NCI-H446 (cell line): ENCODE measurements at places on chromosomes 3 and 15.
A peak's percentile ranks its signal among the peaks of the same experiment; 100 is the strongest.

DNA sequence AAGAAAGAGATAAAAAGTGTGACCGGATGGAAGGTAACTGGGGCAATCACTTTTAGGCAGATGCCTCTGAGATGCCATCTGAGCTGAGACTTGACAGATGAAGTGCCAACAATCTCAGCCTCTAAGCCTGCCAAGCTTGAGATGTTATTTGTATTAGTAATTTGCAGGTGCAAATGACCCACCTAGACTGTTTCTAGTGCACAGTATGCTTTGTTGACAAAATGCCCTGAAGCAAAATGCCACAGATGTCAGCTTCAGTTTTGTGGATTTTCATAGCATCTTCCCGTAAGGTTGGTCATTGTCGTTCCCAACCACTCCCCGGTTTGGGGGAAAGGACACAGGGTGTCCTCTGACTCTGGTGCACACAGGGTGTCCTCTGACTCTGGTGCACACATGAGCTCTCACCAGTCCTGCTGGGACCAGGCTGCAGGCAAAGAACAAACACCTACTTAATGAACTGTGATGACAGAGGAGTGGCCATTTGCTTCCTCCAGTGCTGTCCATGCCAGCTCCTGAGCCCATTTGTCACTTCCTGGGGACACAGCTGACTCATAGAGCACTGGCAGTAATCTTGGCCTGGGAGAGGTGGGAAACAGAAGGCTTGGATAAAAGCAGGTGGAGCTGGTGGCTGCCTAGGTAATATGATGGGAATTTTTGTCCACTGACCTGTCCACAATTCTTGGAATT lies 16.7 kb upstream of the PPP1R2 start:
- no peak for DNase-seq

GRCh38 chr15:96320107-96320506 lies 10.4 kb upstream of the NR2F2 start:
- no peak for DNase-seq

GRCh38 chr15:52737720-52738119 lies 52.4 kb downstream of the ONECUT1 start:
- DNase-seq: no peak

- no peak for DNase-seq
Measured at GRCh38 chr15:70560617-70561328, 202.6 kb downstream of the UACA start.

DNA sequence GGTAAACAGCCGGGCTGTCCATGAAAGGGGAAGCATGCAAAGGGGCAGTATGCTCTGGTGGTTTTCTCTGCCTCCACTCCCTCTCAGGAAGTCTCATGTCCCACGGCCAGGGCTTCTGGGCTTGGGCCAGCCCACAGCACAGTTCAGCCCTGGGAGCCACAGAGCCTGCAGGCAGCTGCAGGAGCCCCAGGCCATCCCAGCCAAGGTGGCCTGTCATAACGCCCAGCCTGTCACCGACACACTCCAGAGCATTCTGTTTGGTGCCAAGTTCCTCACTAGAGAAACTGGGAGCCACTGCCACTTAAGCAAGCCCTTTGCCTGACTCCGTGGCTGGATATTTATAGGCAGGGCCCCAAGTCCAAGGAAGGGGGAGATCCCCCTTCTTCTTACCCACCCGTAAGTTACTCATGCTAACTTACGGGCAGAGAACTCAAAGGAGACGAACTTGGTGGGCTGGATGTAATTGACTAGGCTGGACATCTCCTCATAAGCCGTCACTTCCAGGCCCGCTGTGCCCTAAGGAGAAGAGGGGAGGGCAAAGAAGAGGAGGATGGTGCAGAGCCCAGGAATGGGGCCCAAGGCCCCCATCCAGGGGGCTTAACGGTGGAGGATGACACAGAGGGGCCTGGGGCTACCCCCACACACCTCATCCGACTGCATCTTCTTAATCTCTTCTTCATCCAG lies 11.7 kb downstream of the PLCB2 start:
- no peak for DNase-seq

DNA sequence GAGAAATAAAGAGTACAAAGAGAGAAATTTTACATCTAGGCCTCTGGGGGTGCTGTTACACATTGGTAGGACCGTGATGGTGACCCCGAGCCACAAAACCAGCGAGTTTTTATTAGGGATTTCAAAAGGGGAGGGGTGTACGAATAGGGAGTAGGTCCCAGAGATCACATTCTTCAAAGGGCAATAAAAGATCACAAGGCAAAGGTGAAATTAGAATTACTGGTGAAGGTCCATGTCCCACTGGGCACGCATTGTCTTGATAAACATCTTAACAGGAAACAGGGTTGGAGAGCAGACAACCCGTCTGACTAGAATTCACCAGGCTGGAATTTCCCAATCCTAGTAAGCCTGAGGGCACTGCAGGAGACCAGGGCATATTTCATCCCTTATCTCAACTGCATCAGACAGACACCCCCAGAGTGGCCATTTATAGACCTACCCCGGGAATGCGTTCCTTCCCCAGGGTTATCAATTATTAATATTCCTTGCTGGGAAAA lies 4.3 kb downstream of the IRAK2 start:
- no peak for DNase-seq

DNA sequence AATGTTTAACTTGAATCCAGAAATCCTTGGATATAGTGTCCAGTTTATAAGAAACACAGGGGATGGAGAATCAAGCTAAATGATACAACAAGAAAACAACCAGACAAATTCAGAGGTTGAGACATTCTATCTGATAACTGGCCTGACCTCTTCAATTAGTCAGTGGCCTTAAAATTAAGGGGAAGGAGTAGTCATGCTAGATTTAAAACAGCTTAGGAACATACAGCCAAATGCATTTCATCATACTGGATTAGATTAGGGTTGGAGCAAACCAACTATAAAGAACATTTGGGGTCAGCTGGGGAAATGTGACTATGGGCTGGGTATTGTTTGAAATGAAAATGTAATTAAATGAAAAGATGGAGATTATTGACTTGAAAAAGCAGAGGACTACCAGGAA lies 53.3 kb downstream of the PPARG start:
- no peak for DNase-seq

- DNase-seq: no peak
Measured at GRCh38 chr3:12446298-12446697, 38.0 kb upstream of the TSEN2 start.

GRCh38 chr3:16816048-16816780 lies 68.5 kb upstream of the PLCL2 start:
- DNase-seq: no peak

DNA sequence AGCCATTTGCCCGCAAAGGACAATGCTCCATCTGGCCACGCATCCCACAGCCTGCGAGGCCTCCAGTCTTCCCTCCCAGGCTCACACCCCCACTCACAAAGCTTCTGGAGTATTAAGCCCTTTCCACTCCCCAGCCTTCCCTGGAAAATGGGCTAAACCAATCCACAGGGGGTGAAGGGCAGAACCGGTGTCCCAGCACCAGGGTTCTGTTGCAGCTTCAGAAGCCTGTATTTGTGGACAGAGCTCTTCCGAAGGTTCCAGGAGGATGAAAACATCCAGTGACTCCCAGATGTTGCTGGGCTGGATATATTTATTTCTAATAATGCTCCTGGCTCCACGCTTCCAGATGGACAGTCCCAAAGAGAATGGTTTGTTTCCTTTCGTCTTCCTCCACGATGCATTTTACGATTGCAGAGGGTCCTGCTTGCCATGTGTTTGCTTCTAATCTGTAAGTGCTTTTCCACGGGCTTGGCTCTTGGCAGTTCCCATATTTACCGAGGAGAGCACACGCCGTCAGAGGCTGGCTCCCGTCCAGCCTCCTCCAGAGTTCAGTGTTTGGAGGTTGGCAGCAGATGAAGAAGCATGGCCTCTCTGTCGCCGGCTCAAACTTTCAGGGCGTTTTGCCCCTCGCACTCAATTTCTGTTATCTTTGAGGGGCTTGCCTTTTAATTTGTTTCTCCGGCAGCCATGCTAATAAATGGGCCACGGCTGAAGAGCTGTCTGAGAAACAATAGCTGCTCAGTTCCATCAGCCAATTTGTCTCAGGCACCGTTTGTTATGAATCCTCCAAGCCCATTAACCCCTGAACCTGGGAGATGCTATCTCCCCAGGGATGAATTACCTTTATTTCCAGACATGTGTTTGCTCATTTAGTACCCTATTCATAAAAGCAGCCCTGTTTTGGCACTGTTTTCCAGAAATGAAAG lies 367.9 kb upstream of the PROK2 start:
- DNase-seq: peak; percentile 29

- DNase-seq: no peak
Measured at GRCh38 chr3:138902171-138902570, 44.8 kb downstream of the FOXL2 start.

- DNase-seq: no peak
Measured at GRCh38 chr15:35491999-35492398, 54.0 kb downstream of the DPH6 start.

- DNase-seq: no peak
Measured at GRCh38 chr3:126355777-126356372, 1.3 kb downstream of the KLF15 start.

GRCh38 chr3:148922467-148922866 lies 57.4 kb downstream of the CPA3 start:
- DNase-seq: no peak

DNA sequence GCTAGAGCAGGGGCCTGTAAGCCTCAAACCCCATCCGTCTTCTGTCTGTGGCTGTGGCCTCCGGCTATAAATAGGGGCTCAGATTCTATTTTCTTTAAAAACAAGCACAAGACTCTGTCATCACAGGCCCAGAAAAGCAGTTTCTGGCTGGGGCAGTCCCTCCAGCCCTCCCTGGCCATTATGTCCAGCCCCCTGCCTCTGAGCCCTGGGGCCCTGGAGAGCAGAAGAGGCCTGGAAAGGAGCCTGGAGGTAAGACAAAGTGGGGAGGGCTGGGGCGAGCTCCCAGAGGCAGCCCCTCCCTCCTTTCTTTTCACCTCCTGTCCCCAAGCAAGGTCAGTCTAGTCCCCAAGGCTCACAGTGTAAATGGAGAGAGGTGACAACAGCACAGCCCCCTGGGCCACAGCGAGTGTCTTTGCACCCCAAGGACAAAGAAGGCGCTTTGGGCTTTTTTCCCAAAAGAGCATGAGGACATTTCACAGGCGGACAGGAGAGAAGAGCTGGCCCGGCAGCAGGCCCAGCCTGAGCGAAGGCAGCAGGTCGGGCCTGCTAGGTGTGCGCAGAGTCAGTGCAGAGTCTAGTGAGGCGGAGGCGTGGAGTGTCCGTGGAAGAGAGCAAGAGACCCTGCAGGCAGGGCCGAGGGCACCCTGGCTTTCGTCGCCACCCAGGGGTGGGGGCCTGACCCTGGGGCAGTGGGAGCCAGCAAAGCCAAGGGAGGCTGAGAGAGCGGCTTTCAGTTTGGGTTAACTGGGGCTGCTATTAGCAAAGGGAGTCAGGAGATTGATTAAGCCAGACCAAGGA lies 188.3 kb downstream of the TBC1D2B start:
- DNase-seq: no peak

- no peak for DNase-seq
Measured at GRCh38 chr3:179953993-179954870, 82.5 kb downstream of the PEX5L start.

- DNase-seq: no peak
Measured at GRCh38 chr3:184322731-184323487, 8.5 kb downstream of the EIF4G1 start.

DNA sequence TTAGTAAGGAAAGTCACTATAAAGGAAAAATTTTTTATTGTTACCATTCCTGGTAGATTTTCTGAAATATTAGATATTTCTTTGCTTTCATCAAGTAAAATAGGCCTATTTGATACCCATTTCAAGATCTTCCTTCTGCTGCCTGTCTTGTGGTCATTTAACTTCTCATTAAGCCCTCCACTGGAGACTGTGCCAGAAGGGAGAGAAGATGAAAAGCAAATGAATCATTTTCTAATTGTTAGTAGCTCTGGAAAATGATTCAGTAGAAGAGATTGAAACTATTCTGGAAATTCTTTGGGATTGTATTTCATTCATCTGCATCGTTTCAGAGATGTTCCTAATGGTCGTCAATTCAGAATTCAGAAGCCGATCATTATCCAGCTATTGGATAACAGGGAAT lies 3.2 kb downstream of the KCTD6 start:
- no peak for DNase-seq

DNA sequence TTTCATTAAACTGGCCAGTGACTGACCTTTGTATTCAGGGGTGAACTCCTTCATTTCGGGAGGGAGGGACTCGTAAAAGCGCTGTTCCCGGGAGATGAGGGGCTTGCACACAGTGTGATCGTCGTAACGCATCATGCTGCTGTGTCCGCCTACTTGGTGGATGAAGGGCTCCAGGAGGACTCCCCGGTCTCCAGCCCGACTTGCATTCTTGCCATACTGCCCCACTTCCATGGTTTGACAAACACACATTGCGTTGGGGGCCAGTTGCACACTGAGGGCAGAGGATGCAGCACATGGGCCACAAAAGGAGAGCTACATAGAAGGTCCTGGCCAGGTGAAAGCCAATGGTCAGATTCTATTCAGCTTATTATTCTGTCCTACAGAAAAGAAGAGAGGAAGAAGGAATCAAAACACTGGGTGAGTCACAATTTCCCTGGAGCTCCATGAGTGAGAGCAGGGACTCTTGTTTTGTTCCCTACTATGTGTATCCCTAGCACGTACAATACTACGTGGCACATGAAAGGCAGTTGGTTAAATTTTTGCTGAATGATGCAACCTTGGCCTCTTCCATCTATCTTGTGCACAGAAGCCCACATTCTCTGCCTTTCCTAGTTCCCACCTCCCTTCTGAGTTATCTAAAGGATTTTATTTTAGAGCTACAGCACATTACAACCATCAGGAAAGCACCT lies 24.2 kb upstream of the GMPPB start:
- DNase-seq: no peak

DNA sequence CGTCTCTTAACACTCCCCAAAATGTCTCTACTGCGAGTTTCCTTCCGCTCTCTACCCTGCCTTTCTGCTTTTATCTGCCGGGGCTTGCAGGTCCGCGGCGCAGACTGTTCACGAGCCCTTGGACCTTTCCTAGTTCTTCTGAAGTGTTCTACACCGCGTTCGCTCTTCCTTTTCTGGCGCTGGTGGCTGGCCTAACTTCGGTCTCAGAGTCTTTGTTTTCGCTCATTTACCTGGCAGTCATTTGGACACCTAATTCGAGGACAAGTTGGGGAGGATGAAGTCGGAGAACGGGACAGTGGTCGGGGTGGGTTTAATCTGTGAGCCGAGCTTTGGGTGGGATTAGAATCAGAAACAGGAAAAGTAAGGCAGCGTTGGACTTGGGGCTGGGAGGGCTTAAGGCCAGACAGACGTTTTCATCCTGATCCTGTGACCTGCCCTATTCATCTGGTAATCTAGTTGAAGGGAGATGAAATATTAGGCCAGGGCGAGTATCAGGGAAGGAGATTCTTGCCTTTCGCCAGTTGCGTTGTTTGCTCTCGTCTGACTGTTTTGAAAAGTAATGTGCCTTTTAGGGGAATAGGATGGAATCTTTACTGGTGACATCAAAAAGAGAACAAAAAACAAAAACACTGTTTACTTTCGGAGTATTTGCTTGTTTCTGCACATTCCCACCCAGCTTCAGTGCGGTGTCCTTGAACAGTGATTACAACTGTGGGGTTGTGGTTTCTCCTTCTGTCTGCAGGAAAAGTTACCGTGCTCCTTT lies 1.8 kb downstream of the DIPK2A start:
- no peak for DNase-seq

GRCh38 chr3:16512435-16513140 lies 911 bp downstream of the RFTN1 start:
- no peak for DNase-seq
